ENCODE measurements at places on chromosomes 7 and 10.

DNA sequence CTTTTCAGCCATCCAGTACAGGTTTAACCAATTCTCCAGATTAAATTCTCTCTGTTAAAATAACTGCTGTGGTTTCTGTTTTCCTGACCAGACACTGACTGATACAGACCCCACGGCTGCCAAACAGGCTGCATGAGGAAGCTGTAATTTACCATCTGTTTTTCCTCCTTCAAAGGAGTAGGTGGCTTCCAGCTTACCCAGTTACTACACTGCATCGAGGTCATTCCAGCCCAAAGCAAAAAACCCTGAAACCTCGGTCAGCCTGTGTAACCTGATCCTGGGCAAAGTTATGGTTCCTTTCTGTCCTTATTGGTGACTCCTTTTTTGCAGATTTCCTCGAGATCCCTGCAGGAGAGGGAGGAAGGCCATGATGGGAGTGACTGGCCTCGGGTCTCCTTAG is 27.9 kb upstream of the LOXL4 start:
- no peak for DNase-seq

- DNase-seq = no peak
Measured at GRCh38 chr7:55084307-55084706, 65.5 kb downstream of the EGFR start.

- no peak for DNase-seq
Measured at GRCh38 chr10:45602082-45602730, 70.4 kb downstream of the ZFAND4 start.

DNA sequence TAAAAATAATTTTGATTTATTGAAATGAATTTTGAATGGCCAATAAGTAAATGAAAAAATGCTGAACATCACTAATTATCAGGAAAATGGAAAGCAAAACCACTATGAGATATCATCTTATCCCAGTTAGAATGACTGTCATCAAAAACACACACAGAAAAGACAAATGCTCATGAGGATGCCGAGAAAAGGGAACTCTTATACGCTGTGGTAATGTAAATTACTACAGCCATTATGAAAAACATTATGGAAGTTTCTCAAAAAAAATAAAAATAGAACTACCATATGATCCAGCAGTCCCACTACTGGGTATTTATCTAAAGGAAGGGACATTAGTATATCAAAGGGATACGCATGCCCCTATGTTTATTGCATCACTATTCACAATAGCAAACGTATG is 15.8 kb downstream of the SCIN start:
- no peak for DNase-seq

DNA sequence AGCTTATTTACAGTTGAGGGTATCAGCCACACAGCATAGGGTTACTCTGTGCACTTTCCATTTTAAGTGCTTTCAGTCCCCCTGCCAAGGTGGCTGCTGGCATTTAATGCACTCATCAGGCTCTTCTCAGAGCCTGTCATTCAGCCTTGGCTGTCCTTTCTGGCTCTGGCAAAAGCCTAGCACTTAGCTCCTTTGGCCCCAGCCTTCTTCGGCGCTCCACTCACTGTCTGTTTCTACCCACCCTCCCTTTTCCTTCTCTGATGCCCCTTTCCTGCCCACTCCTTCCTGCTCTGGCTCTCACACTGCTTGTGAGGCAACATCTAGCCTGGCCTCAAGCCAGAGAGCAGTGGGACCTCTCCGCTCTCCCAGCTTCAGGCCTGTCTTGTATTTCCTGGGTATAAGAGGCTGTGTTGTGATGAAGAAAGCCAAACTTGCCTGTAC is 60.2 kb downstream of the WIPF3 start:
- DNase-seq = no peak

Data from mammary epithelial cell (primary cell).